ENCODE measurements at places on chromosomes 6 and 20. TPM values are rescaled to one million over a fixed set of nuclear protein-coding genes. Genes with fewer than 3 reads are reported as not detected.

The OOEP gene
- not detected for total RNA-seq

The NELFE gene
- total RNA-seq: 72.7 TPM

The FOXA2 gene
- total RNA-seq: not detected

The SLC22A3 gene
- total RNA-seq: 8.0 TPM

The KIF25 gene
- total RNA-seq: not detected

The EEF1A2 gene
- not detected for total RNA-seq

The SIRPB2 gene
- total RNA-seq: 53.7 TPM

The CST2 gene
- total RNA-seq: not detected

The FOXQ1 gene
- 0.44 TPM for total RNA-seq

The SIGLEC1 gene
- total RNA-seq: 36.0 TPM

The AIG1 gene
- total RNA-seq: 41.6 TPM

The ULBP3 gene
- not detected for total RNA-seq

The STK38 gene
- total RNA-seq: 37.9 TPM

The RSPO4 gene
- total RNA-seq: 0.22 TPM

The HNF4A gene
- not detected for total RNA-seq

The BHLHE23 gene
- not detected for total RNA-seq

The FLRT3 gene
- not detected for total RNA-seq

The SYNE1 gene
- total RNA-seq: 85.5 TPM

The ZDHHC14 gene
- total RNA-seq: 6.6 TPM

The PRICKLE4 gene
- total RNA-seq: 4.8 TPM

The ARFGEF3 gene
- total RNA-seq: 1.5 TPM

The KCNK5 gene
- total RNA-seq: 1.1 TPM

The NKAIN2 gene
- total RNA-seq: not detected

Data from subcutaneous adipose tissue (tissue), 4 donors.